ENCODE measurements at places on chromosomes 13 and 19. TPM values are rescaled to one million over a fixed set of nuclear protein-coding genes. Genes with fewer than 3 reads are reported as not detected.
A peak's percentile ranks its signal among the peaks of the same experiment; 100 is the strongest.

EPSTI1 gene
- polyA plus RNA-seq = 0.02 TPM

AMER2 gene
- polyA plus RNA-seq = not detected

SPTBN4 gene
- 3.1 TPM for polyA plus RNA-seq

ZNF726 gene
- 4.3 TPM for polyA plus RNA-seq

IGFL1 gene
- polyA plus RNA-seq = not detected

CAPN12 gene
- polyA plus RNA-seq = 3.0 TPM

OR7E24 gene
- not detected for polyA plus RNA-seq

CNFN gene
- 4.5 TPM for polyA plus RNA-seq

ICAM5 gene
- 5.2 TPM for polyA plus RNA-seq

DNA sequence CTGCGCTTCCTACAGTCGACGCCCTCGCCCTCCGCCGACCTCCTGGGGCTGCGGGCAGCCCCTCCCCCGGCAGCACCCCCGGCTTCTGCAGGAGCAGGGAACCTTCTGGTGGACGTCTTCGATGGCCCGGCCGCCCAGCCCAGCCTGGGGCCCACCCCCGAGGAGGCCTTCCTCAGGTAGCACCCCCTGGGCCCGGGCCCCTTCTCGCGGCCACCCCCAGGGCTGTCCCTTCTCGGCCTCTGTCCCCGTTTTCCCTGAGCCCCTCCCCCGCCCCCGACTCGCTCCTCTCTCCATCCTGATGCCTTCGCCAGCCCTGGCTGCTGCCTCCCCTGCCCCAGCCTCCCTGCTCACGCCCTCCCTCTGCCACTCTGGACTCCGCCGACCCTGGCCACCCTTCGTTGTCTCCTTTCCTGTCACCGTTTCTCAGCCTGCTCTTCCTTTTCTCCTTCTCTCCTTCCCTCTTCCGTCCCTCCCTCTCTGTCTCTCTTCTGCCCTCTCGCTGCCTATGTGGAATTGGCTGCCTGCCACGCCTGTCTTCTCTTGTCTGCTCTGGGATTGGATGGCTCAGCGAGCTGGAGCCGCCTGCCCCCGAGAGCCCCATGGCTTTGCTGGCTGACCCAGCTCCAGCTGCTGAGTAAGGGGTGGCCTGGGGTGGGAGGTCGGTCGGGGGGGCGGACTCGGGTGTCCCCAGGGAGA, 11.0 kb downstream of the FUZ start:
- no peak overlapping the region for H3K4me3 ChIP-seq
- no peak overlapping the region for H3K27ac ChIP-seq
- H3K36me3 ChIP-seq = peaks cover 16% of the 10 kb centered on the region

- no peaks in the 10 kb centered on the region for H3K4me1 ChIP-seq
- H3K4me3 ChIP-seq = no peak overlapping the region
- no peaks in the 10 kb centered on the region for H3K27me3 ChIP-seq
- DNase-seq = no peak
- no peaks in the 10 kb centered on the region for H3K36me3 ChIP-seq
Observed at GRCh38 chr19:56960959-56961543, 120.5 kb upstream of the PEG3 start.

DNA sequence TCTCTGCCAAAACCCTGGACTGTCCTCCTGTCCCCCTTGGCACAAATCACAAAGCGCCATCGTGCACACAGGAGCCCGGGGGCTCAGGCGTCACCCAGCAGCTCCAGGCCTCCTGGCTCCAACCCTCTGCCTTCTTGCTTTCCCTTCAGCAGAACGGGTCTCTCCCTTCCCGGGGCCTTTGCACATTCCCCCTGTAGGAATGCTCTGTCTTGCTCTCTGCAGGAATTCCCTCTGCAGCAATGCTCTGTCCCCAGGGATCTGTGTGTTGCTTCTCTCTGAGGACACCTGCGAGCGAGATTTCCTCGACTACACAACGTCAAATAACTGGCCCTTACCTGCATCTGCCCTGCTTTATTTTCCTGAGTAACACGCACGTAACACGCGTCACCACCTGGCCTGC, 13.3 kb upstream of the RASA3 start:
- no peaks in the 10 kb centered on the region for H3K27me3 ChIP-seq
- H3K4me1 ChIP-seq = peaks cover 11% of the 10 kb centered on the region
- no peak overlapping the region for H3K4me3 ChIP-seq
- H3K27ac ChIP-seq = no peak overlapping the region
- DNase-seq = no peak

DNA sequence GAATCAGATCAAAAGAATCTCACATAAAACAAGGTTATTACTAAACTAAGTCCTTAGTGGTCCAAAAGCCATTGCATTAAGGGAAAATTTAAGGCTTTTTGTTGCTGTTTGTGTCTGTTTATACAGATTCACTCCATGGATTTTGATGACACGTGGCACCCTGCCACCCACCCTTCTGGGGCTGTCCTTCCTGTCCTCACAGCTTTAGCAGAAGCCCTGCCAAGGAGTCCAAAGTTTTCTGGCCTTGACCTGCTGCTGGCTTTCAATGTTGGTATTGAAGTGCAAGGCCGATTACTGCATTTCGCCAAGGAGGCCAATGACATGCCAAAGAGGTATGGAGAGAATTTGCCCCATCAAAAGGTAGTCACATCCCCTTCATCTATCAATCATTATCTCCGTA, 6.9 kb downstream of the ACOD1 start:
- H3K27ac ChIP-seq = no peak overlapping the region
- no peaks in the 10 kb centered on the region for H3K4me1 ChIP-seq
- H3K4me3 ChIP-seq = no peak overlapping the region
- no peaks in the 10 kb centered on the region for H3K36me3 ChIP-seq

GRCh38 chr19:56566904-56567273, 379 bp upstream of the ZNF470 start:
- peak; percentile 68 for DNase-seq
- H3K36me3 ChIP-seq = peaks cover 25% of the 10 kb centered on the region
- H3K27me3 ChIP-seq = no peaks in the 10 kb centered on the region
- peaks cover 4% of the 10 kb centered on the region for H3K4me1 ChIP-seq

DNA sequence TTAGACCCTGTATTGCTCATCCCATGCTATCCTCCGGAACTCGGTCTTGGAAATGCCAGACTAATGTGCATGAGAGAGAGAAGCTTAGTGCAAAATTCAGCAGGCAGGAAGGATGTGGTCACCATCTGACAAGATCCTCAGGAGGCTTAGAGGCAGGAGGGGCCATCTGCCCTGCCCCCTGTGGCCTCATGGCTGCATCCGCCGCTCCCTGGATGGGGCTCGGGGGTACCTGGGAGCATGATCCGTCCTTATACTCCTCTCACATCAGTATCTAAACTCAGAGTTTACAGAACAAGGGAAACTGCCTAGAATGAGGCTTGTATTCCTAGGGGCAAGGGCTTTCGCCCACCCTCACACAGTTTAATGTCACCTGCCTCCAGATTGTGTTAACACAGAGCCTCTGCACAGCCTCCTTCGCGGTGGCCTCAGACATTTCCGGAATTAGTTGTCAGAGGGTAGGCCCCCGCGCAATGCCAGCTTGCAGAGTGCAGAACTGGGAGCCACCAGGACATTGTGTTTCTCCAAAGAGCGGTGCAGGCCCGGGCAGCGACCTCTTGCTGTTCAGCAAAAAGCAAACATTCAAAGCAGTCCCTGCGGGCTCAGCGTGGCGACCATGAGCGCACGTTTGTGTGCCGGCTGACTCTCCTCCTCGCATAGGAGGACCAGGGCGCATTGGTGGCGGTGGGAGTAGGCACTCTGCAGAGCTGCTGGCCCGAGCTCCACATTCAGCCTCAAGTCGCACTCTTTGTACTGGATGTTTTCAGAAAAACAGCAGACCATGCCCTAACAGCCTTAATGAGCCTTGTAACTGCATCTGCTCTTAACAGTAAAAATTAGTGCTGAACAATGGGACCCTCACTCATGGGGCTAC, 39.1 kb downstream of the GPR12 start:
- no peaks in the 10 kb centered on the region for H3K27me3 ChIP-seq
- H3K4me1 ChIP-seq = no peaks in the 10 kb centered on the region
- H3K27ac ChIP-seq = no peak overlapping the region
- no peak for DNase-seq
- H3K4me3 ChIP-seq = no peak overlapping the region
- H3K36me3 ChIP-seq = no peaks in the 10 kb centered on the region

- no peaks in the 10 kb centered on the region for H3K4me1 ChIP-seq
- no peaks in the 10 kb centered on the region for H3K27me3 ChIP-seq
- DNase-seq = no peak
- H3K36me3 ChIP-seq = no peaks in the 10 kb centered on the region
- H3K4me3 ChIP-seq = no peak overlapping the region
- H3K27ac ChIP-seq = no peak overlapping the region
Observed at GRCh38 chr13:21657538-21657937, 13.3 kb upstream of the FGF9 start.

GRCh38 chr19:28454083-28454482, 758.9 kb downstream of the UQCRFS1 start:
- H3K4me1 ChIP-seq = no peaks in the 10 kb centered on the region
- no peak overlapping the region for H3K27ac ChIP-seq
- no peaks in the 10 kb centered on the region for H3K36me3 ChIP-seq
- no peak overlapping the region for H3K4me3 ChIP-seq
- no peaks in the 10 kb centered on the region for H3K27me3 ChIP-seq
- DNase-seq = no peak

GRCh38 chr13:105787632-105788031, 747.8 kb downstream of the EFNB2 start:
- H3K36me3 ChIP-seq = no peaks in the 10 kb centered on the region
- DNase-seq = no peak
- H3K27ac ChIP-seq = no peak overlapping the region
- no peaks in the 10 kb centered on the region for H3K27me3 ChIP-seq
- H3K4me1 ChIP-seq = no peaks in the 10 kb centered on the region

- no peaks in the 10 kb centered on the region for H3K27me3 ChIP-seq
- H3K4me1 ChIP-seq = no peaks in the 10 kb centered on the region
- DNase-seq = no peak
- H3K4me3 ChIP-seq = no peak overlapping the region
- no peaks in the 10 kb centered on the region for H3K36me3 ChIP-seq
Observed at GRCh38 chr19:40450664-40451063, 6.5 kb upstream of the SERTAD3 start.

DNA sequence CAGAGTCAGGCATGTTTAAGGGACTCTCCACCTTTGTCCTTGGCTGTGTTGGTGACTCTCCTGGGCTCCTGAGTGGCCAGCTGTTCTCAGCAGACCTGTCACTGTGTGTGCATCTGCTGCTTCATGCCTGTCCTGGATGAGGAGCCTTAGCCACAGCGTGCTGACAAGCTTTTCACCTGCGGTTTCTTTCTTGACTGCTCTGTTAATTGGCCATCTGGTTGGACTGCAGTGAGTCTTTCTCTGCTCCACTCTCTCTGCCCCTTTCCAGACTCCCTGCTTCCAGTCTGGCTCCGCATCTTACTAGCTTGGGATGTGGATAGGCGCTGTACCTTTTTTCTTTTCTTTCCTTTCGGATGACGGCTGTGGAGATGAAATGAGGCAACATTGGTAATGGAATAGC, 38.8 kb downstream of the POLR1D start:
- H3K36me3 ChIP-seq = no peaks in the 10 kb centered on the region
- no peaks in the 10 kb centered on the region for H3K4me1 ChIP-seq
- H3K4me3 ChIP-seq = no peak overlapping the region
- H3K27me3 ChIP-seq = no peaks in the 10 kb centered on the region

DNA sequence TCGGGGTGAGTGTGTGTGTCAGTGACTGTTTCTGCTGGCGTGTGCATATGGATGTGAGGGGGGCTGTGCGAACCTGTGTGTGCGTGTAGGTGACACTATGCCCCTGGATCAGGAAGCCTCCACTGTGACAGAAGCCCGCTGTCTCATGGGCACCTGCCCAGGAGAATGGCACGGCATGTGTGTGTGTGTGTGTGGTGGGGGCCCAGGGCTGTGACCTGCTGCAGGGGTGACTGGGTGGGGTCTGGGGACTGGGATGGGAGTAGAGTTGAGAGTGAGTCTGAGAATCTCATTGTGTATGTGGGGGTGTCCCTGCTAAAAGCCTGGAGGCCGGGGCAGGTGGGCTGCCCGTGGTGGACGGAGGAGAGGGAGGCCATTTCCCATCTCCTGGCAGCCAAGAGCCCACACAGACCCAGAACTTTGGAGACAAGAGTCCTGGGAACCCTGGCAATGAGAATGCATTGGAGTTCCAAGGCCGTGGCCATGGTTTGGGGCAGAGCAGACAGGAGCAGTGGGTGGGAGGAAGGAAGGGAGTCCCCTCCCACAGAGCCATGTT, 6.4 kb upstream of the TPM4 start:
- H3K36me3 ChIP-seq = no peaks in the 10 kb centered on the region
- no peak overlapping the region for H3K4me3 ChIP-seq
- H3K4me1 ChIP-seq = no peaks in the 10 kb centered on the region
- H3K27me3 ChIP-seq = no peaks in the 10 kb centered on the region
- H3K27ac ChIP-seq = no peak overlapping the region
- no peak for DNase-seq

- peaks cover 29% of the 10 kb centered on the region for H3K36me3 ChIP-seq
- H3K4me3 ChIP-seq = no peak overlapping the region
- no peaks in the 10 kb centered on the region for H3K4me1 ChIP-seq
- no peak overlapping the region for H3K27ac ChIP-seq
Observed at GRCh38 chr13:77267362-77267761, 59.5 kb downstream of the MYCBP2 start.

Data from SK-N-SH (cell line).